ENCODE measurements at places on chromosomes 5 and 9. TPM values are rescaled to one million over a fixed set of nuclear protein-coding genes. Genes with fewer than 3 reads are reported as not detected.

DNA sequence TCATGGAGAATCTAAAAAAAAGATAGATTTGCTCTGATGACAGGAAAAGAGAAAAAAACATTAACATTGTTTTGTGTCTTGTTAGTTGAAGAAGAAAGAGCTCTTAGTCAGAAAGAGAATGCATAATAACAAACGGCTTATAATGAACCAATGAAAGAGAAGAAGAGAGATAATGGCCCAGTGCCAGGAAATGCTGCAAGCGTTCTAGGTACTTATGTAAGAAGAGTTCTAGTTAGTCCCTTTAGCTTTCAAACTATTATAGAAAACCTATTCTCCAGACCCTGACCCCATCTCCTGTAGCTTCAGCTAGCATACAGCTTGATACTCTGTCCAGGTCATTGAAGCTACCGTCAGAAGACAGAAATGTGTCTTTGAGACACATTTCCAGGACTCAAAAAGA is 70.2 kb downstream of the FBXL17 start:
- DNase-seq: no peak

DNA sequence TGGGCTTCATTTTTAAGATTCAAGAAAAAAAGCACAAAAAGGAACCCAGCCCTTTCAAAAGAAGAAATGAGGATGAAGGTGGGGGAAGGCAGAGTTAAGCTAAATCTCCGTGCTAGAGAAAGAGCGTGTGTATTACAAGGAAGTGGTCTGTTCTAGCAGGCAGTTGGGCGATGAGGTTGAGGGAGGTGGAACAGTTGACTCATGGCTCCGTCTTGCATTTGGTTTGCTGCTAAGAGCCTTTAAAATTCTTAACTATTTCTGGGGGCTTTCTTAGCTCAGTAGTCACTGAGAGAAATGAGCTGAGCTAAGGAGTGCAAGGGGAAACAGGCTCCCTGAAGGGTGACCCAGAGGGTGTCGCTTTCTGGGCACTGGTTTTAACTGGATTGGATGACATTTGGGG is 117.4 kb downstream of the GCNT1 start:
- peak; percentile 67 for DNase-seq

DNA sequence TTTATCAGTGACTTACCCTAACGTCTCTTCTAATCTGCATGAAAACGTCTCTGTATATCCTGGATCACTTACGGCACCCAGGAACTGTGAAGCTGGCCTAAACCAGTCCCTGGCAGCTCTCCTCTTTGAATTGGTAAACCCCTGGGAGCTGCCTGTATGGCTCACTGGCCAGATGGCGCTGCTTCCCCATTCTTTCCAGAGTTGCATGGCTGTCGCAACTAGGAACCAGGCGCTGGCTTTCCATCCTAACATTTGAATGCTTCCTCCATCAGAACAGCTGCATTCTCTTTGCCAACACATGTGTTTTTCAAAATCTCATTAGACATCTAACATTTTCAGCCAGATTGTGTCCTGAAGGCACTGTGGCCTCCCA is 8.0 kb upstream of the PCA3 start:
- DNase-seq: peak; percentile 50

The TMEM232 gene
- 2.4 TPM for total RNA-seq

All from hepatocyte (in vitro differentiated cells).